Lower lobe of right lung (tissue), 2 donors: ENCODE measurements at places on chromosomes 12 and 14. TPM values are rescaled to one million over a fixed set of nuclear protein-coding genes. Genes with fewer than 3 reads are reported as not detected.
A peak's percentile ranks its signal among the peaks of the same experiment; 100 is the strongest.

DNA sequence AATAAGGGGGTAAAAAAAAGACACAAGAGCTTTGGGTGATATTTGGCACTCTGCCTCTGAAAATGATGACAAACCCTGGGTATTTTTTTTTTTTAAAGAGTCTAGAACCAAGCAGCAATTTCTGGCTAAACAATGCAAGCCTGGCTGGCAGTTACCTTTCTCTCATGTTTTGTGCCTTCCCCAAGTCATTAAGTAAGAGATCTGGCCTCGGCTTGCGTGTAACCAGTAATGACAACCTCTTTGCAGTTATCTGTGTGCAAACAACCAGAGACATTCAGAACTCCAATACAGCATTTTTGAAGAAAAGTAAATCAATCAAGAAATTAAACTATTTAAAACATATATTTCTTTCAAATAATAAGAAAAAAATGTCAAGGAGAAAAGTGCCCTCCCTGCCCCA, 167.5 kb downstream of the KCNC2 start:
- no peak for DNase-seq

DNA sequence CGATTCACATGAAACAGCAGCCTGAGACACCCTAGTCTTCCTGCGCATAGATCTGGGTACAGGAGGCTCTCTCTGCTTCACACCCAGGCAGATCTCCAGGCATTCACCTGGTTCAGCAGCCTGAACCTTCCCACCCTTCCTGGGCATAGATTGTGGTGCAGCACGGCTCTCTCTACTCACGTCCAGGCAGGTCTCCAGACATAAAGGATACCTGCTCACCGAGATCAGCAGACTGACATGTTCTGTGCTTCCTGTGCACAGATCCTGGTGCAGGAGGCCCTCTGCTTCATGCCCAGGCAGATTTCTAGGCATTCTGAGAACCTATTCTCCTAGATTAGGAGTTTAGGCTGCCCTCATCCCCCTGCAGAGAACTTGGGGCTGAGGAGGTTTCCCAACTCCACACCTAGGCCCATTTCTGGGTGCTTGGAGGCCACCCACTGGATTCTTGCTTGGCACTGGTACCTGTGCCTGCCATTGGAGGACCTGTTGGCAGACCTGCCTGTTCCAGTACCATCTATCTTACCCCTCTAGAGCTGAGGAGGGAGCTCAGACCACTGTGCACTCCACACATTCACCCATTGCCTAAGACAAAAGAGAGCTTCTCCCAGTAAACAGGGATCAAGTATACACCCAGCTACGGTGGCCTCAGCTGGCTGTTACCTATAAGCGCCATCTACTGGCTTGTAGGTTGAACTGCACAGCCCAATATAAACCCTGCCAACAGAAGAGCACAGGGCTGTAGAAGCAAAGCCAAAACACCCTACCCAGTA, 28.0 kb upstream of the GARIN6 start:
- DNase-seq = no peak

DNA sequence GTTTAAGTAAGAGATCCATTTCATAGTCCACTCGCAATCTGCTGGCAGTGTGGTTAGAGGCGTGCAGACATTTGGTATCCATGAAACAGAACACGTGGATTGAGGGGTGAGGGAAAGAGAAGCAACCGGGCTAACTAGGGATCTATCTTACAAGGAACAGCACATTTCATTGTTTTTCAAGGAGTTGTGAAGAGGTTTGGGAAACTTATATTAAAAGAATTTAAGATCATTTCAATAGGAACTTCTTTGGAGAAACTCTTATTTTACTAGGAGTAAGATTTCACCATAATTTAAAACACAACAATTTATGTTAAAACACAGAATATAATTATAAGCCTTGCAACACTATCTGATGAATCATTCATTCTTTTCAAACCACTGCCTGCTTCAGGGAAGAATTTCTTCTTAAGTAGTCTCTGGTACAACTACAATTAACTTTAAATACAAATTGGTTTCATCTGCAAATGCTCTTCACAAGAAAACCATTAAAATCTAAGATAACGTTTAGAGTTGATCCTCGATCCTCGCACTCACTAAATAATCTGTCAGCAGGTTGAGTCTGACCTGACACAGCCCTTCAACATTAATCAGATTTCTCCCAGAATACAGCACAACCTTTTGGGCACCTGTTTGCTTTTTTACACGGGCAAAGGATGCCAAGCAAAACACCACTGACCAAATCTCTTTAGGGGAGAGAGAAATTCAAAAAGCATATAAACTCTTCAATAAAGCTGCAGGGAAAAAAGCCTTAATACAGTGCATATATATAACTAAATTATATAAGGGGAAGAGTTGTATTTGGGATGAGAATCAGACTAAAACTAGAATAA, 27.3 kb downstream of the PPTC7 start:
- no peak for DNase-seq

- DNase-seq = peak; percentile 60
These were observed at the start of gene FAIM2 for GRCh38 chr12:49903700-49904423. TSS of gene FAIM2 (minus strand) at chr12:49903900. CDS start at chr12:49903792, 108 bp downstream.

- DNase-seq = peak; percentile 89
These were observed 214.8 kb downstream of the CHST11 start for GRCh38 chr12:104671409-104672095.

GRCh38 chr12:98221243-98221808, 294.1 kb upstream of the TMPO start:
- DNase-seq = no peak

- DNase-seq = no peak
These were observed 26.2 kb downstream of the KITLG start for GRCh38 chr12:88553941-88554658.

DNA sequence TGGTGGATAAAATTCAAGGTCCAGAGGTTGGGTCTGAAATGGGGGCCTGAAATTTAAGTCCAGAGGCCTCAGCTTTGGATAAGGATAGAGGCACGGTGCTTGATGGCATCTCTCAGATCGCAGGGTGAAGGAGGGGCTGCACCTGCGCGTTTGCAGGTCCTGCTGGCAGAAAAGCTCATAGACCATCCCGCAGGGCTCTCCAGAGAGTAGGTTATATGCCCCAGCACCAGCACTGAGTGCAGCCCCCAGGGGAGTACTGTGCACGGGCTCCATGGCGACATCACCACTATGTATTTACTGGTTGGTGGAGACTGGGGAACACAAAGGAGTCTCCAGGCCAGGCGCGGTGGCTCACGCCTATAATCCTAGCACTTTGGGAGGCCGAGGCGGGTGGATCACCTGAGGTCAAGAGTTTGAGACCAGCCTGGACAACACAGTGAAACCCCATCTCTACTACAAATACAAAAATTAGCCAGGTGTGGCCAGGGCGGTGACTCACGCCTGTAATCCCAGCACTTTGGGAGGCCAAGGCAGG, 4.3 kb upstream of the CD63 start:
- DNase-seq = no peak

- DNase-seq = no peak
These were observed 889 bp upstream of the IFT43 start for GRCh38 chr14:75984674-75985073.

DNA sequence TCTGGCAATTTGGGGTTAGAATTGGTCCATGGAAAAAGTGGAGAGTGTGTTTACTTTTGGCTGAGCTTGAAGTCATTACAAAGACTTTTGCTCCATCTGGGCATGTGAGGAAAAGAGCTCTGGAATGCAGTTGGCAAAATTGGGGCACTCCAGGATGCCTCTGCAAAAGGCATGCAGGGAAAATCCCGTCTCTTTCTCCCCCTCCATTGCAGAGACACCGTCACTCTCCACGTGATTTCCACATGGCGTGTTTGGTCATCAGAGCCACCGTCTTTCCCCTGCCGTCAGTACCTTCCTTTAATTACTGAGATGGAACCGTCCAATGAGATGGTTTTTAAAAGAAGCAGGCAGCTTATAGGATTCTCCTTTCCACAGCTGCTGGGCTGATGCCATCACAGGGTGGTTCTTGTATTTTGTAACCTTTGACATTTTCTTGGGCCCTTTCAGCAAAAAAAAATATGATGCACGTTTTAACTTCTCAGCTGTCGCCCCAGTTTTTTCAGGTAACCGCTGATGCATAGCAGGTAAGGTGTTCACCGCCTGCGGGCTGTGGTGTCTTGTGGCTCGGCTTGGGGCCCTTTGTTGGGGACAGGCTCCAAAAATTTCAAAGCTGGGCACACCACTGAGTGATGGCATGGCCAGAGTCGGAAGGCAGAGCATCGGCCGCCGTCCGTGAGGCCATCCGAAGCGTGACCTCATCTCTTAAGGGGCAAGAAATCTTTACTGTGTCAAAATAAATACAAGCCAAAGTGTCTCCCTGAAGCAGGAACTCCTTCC, 68.4 kb downstream of the CACNA1C start:
- DNase-seq = no peak

DNA sequence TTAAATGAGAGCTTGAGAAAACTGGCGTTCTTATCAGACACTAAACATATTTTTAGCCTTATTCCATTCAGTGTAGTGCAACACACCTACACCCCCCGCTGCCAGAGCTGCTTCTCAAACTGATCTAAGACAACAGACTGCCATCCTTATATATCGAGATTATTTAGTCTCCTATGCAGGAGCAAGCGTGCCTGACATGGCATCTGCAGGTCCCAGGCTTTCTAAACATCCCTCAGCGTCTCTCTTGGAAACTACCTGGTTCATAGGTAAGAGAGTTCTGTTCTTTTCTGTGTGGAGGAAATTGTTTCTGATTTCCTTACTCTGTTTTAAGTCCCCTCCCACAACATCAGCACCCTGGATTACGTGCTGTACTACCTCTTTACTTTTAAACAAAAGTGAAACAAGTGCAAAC, 117.1 kb upstream of the PTPRB start:
- no peak for DNase-seq

ST8SIA1 gene
- 9.1 TPM for total RNA-seq

COCH gene
- total RNA-seq = 0.50 TPM
